ENCODE measurements at places on chromosomes 3 and 15. TPM values are rescaled to one million over a fixed set of nuclear protein-coding genes. Genes with fewer than 3 reads are reported as not detected.

DNA sequence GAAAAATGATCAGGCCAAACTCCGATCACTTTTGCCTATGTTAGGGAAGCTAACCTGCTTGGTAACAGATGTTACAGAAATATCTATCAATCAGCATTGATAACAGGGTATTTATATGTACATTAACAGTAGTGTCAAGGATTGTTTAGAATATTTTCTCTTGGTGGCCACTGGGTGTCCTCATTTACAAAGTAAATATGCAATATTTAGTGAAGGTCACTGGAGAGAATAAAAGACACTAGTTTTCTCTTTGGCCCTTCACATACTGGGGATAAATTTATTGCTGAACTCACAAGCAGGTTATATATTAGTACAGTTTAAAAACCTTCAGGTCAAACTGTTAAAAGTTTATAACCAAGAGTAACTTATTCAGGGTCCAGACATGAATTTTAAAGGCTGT is 69.0 kb downstream of the TIGIT start:
- no peaks in the 10 kb centered on the region for H3K27me3 ChIP-seq
- H3K4me3 ChIP-seq = no peak overlapping the region
- H3K36me3 ChIP-seq = no peaks in the 10 kb centered on the region
- H3K27ac ChIP-seq = no peak overlapping the region
- DNase-seq = peak; percentile 29
- peaks cover 20% of the 10 kb centered on the region for H3K4me1 ChIP-seq

DNA sequence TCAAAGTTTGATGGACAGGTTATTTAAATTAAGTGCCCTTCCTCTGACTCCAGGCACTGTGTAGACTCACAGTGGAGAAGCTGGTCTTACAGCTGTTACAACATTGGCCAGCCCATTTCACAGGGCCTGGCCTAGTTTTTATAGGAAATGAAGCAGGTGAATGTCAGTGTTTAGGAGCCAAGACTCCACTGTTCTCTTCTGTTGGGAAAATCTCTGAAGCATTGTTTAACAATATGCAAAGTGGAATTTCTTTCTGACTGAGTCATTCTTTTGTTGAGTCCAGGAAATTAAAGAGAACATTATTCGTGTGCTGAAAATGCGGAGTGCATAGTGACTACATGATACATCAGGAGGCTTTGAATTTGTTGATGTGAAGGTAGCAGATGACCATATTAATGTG is 64.7 kb downstream of the ARRDC4 start:
- peak; percentile 8 for DNase-seq
- no peak overlapping the region for H3K4me3 ChIP-seq
- H3K36me3 ChIP-seq = no peaks in the 10 kb centered on the region
- peaks cover 7% of the 10 kb centered on the region for H3K4me1 ChIP-seq
- no peak overlapping the region for H3K27ac ChIP-seq
- no peaks in the 10 kb centered on the region for H3K27me3 ChIP-seq

DNA sequence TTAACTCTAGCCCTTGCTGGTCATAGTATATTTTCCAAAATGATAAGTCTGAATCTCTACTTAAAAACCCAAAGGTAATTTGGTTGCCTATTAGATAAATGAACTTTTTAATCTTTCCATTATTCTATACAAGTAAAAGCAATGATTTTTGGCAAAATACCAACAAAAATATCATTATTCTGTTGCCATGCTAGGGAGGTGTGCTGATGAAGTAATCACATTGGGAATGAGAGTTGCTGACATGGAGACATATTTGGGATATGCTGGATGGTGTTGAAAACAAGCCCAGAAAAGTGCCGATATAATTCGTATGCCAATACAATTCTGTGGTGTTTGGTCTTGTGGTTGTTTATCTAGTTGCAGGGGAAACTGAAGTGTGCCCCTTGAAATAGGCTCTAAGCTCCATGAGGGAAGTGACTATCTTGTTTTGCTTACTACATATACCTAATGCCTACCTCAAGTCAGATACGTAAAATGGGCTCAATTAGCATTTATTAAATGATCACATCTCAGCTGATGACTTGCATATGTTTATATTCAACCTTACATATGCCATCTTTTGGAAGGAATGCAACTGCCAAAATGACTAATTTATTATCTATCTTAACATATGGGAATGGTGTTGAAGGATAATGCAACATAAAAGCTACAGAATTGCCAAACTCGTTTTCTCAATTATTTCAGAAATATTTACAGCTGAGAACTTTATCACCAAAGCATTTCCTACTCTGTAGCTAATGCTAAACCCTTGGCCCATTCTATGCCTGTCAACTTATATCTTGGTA is 5.8 kb downstream of the TOPBP1 start:
- H3K27me3 ChIP-seq = no peaks in the 10 kb centered on the region
- H3K36me3 ChIP-seq = peaks cover 42% of the 10 kb centered on the region
- DNase-seq = no peak

Gene CLRN1
- 0.93 TPM for total RNA-seq

DNA sequence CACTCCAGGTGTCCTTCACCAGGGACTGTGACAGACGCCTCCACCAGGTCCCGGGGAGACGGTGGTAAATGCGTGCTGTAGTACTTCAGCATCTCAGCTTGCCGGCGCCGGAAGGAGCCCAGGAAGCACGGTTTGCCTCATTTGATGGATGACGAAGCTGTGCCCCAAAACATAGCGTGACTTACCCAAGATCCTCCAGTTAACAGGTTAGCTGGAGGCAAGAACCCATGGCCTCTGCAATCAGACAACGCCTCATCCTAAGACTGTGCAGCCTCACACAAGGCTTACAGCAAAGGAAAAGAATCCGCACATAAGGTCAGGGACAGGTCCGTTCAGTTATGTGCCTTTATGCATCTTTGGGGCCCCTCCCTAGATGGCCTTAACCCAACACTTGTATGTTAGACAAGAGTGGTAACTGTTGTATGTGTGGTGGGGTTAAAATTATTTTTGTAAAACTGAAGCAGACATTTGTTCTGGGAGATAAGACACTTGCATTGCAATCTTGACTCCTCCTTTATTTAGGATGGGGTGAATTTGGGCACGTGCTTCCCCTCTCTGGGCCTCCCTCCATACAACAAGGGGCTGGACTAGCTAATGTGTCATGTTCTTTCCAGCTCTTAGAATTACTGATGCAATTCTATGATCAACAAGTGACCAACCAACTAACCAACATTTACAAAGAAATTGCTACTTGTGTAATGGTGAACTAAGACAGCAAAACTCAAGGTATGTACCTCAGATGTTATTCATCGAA is 39.4 kb downstream of the VGLL4 start:
- H3K27me3 ChIP-seq = no peaks in the 10 kb centered on the region
- DNase-seq = no peak
- H3K36me3 ChIP-seq = no peaks in the 10 kb centered on the region
- 0 out of 2 replicates have a peak overlapping the region, but pooled peaks have one; percentile 28 for H3K27ac ChIP-seq
- peaks cover 51% of the 10 kb centered on the region for H3K4me1 ChIP-seq

DNA sequence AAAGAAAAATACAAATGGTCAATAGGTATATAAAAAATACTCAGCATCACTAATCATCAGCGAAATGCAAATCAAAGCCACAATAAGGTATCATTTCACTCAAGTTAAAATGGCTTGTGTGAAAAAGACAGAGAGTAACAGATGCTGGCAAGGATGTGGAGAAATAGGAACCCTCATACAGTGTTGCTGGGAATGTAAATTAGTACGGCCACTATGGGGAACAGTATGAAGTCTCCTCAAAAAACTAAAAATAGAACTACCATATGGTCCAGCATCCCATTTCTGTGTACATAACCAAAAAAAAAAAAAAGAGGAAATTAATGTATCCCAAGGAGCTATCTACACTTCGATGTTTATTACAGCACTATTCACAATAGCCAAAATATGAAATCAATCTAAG is 98.1 kb upstream of the TGFBR2 start:
- no peak for DNase-seq
- H3K27ac ChIP-seq = no peak overlapping the region
- H3K4me3 ChIP-seq = no peak overlapping the region
- no peaks in the 10 kb centered on the region for H3K27me3 ChIP-seq
- H3K36me3 ChIP-seq = no peaks in the 10 kb centered on the region

Gene ARPP21
- total RNA-seq = not detected

Gene CLEC3B
- not detected for total RNA-seq

DNA sequence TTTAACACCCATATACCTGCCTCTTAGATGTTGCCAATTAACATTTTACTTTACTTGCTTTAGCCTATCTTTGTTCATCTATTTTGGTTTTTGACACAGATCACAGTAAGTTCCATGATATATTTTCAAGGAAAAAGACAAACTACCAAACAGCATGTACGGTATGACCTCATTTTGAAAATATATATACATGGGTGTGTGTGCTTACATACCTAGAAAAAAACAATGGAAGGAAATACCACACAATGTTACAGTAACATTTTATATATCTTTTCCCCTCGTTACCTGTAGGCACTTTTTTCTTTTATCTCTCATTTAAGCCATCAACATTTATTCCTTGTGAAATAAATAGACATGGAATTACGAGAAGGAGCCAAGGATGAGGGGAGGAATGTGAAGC is 170.0 kb downstream of the FOXP1 start:
- H3K27me3 ChIP-seq = no peaks in the 10 kb centered on the region
- no peak overlapping the region for H3K27ac ChIP-seq
- no peaks in the 10 kb centered on the region for H3K36me3 ChIP-seq
- no peaks in the 10 kb centered on the region for H3K4me1 ChIP-seq
- no peak overlapping the region for H3K4me3 ChIP-seq

DNA sequence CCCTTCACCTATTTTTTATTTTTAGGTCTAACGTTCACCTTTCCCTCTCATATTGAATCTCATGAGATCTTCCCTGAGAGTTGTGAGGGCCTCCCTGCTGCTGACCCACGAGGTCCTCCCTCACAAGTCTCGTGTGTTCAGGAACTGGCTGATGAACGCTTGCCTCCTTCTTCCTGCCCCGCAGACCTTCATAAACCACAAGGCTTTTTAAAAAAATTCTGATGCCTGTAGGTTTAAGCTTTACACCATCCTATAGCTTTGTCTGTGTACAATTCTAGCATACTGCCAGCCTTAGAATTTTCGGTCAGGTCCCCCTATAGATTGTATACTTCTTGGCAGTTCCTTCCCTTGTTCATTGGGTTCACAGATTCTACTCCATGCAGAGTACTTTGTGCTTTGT is 50.5 kb downstream of the CHST2 start:
- DNase-seq = no peak
- H3K4me3 ChIP-seq = no peak overlapping the region
- peaks cover 4% of the 10 kb centered on the region for H3K4me1 ChIP-seq
- H3K27ac ChIP-seq = no peak overlapping the region
- no peaks in the 10 kb centered on the region for H3K36me3 ChIP-seq

GRCh38 chr3:112013058-112013783 is 14.5 kb downstream of the TAGLN3 start:
- H3K27ac ChIP-seq = no peak overlapping the region
- no peaks in the 10 kb centered on the region for H3K27me3 ChIP-seq
- DNase-seq = peak; percentile 86
- no peak overlapping the region for H3K4me3 ChIP-seq
- H3K36me3 ChIP-seq = no peaks in the 10 kb centered on the region
- no peaks in the 10 kb centered on the region for H3K4me1 ChIP-seq

Gene LRRC2
- 7.1 TPM for total RNA-seq

DNA sequence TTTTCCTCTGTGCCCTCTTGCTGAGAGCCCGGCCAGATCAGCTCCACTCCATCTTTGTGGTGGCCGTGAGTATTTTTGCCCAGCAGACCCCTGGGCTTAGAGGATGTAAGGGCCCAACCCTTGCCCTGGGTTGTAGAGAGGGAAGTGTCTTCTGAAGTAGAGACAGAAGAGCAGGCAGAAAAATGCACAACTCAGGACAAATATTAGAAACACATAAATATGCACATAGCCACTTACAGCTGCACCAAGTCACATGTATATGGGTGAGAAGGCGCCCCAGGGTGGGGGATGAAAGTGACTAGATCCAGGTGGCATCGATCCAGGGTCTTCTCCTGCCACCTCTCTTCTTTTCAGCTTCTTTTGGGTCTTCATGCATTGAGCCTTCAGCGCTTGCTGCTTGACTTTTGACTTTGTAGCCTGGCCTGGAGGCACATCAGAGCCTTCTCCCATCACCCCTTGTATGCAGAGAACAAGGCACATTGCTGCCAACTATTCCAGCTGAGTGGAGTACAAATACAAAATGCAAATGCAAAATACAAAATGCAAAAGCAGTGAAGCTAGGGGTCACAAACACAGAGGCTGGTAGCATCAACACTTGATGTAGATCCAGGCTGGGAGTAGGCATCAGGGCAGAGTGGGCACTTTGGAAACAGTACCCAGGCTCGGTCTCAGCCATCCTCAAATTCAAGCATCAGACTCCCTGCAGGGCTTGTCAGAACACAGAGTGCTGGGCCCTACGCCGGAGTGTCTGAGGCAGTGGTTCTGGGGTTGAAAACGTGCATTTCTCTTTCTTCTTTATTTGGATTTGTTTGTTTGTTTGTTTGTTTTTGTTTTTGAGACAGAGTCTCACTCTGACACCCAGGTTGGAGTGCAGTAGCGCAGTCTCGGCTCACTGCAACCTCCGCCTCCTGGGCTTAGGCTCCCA is 133.0 kb downstream of the ASB7 start:
- no peaks in the 10 kb centered on the region for H3K27me3 ChIP-seq
- H3K4me3 ChIP-seq = no peak overlapping the region
- no peaks in the 10 kb centered on the region for H3K4me1 ChIP-seq
- no peak overlapping the region for H3K27ac ChIP-seq
- no peaks in the 10 kb centered on the region for H3K36me3 ChIP-seq

DNA sequence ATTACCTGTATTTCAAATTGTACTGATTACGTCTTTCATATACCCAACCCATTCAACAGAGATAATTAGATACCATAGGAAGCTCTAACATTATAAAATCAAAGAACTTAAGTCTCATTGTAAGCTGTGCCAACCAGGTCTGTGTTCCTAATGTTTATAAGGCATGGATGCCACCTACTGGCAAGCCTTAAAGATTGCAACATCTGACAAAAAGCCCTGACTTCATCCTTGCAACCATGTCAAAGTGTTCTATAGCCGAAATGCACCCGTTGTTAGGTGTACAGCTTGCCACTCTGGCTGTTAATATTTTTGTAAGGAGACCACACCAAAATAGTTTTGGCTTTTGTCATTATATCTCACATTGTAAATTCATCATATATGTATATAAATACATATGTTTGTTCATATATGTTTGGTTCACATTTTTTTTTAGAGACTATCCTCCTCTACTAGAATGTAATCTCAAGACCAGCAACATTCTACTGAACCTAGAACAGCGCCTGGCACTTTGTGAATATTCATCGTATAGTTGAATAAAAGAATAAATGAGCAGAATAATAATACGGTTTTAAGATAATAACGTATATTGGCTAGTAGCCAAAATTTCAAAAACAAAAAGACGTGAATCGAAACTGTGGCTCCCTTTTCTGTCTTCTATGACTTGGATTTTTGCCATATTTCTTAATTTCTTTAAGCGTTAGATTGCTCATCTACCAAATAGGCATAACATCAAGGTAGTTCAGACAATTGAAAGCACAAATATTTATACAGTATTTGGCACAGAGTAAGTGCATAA is 258.1 kb downstream of the TBL1XR1 start:
- H3K36me3 ChIP-seq = no peaks in the 10 kb centered on the region
- no peak overlapping the region for H3K27ac ChIP-seq
- H3K4me3 ChIP-seq = no peak overlapping the region
- peak; percentile 85 for DNase-seq
- H3K4me1 ChIP-seq = no peaks in the 10 kb centered on the region
- H3K27me3 ChIP-seq = no peaks in the 10 kb centered on the region

Gene NEIL1
- total RNA-seq = 9.7 TPM
